HuH-7 (cell line): ENCODE measurements at places on chromosomes 2 and 18.

DNA sequence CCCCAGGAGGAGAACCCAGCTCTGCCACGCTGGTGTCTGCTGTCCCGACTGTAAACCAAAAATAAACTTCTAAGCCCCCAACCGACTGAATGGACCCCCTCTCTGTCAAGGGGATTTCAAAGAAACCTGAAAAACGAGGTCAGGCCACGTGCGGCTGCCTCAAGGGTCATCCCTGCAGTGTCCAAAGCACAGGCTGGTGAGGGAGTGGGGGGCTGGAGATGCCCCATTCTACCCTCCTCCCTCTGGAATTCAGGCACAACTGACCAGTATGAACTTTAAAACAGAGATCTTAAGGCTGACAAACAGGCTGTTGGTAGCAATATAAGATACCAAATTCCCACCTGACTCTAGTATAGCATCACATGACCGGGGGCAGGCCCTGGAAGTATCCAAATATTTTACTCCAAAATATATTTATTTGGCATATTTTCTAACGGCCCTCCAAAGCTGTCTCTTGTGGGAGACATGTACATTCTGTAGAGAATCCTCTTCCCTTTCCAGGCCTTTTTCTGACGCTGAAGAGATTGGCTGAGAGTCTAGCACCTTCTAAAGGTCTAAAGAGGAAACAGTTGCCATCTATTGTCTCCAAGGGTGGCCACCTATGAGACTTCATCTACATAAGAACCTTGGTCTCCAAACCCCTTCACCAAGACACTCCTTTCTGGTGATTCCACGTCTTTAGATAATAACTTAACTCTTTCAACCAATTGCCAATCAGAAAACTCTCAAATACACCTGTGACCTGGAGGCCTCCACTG, 40.4 kb upstream of the CTDP1 start:
- DNase-seq, result no peak

- DNase-seq, result no peak
These were observed 4.5 kb upstream of the GDF7 start for GRCh38 chr2:20662308-20662937.

- DNase-seq, result no peak
These were observed 10.7 kb downstream of the LPIN1 start for GRCh38 chr2:11757101-11757500.

- DNase-seq, result no peak
These were observed 214.5 kb upstream of the CTAGE1 start for GRCh38 chr18:22632191-22632590.

DNA sequence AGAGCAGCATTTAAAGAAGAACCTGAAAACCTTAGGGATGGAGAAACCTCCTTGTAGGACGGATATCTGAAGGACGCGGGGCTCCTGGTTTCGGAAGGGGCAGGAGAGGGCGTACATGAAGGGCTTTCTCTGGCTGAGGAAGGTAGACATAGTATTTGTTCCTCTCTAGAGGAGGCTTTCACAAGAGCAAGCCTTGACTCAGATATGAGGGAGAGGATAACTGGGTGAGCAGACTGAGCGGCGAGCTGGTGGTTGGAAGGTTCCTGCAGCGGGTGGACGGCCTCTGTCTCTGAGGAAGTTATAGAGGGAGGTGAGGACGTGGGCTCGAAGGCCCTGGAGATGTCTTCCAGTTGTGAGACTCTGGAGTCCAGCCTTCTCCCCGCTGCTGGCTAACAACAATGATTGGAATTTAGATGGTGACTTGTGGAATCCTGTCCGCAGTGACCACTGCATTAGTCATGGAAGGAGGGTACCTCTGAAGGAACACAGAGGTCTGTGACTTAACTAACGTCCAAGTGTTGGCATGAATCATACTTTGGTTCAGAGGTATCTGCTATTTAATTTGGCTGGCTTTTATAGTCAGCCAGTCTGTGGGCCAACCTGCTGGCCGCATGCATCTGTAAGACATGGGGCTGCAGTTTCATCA, 80.9 kb downstream of the ASAP2 start:
- no peak for DNase-seq

GRCh38 chr2:1393321-1393720, 19.9 kb upstream of the TPO start:
- no peak for DNase-seq
